Spinal cord (tissue), 10 donors: ENCODE measurements at places on chromosomes 4 and X. TPM values are rescaled to one million over a fixed set of nuclear protein-coding genes. Genes with fewer than 3 reads are reported as not detected.

The ENOPH1 gene
- polyA plus RNA-seq = 99.3 TPM

The TCP11X2 gene
- polyA plus RNA-seq = 0.43 TPM

The MAOA gene
- 23.5 TPM for polyA plus RNA-seq

The PFKFB1 gene
- 1.1 TPM for polyA plus RNA-seq

The RIBC1 gene
- 5.4 TPM for polyA plus RNA-seq
